ENCODE measurements at places on chromosomes 11 and 22.
A peak's percentile ranks its signal among the peaks of the same experiment; 100 is the strongest.

DNA sequence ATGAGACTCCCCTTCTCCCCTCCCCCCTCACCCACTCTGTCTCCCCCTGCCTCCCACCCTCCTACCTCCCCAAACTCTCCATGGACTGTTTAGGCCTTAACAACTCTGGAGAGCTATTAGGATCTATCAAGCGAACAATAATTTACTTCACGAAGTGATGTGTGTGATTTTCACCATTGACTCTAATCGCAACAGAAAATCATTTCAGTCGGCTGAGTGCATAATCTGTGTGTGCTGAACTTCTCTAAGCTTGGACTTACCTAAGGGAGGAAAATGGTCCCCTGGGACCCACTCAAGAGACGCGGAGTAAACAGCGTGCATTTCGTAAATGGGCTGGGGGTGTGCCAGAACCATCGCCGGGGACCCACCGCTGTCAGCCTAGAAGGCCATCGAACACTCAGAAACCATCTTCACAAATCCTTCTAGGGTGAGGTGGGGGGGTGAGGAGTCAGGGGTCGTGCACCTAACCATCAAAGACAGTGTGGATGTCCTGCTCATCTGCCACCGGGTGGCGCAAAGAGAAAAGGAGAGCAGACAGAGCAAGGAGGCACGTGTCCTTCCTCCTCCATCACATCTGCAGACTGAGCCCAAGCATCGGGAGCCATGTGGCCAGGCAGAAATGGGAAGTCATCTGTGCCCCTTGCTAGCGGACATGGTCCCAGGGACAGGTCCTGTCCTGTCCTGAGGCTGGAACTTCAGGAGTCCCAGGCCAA, 62.1 kb upstream of the NUP50 start:
- peak; percentile 60 for DNase-seq

DNA sequence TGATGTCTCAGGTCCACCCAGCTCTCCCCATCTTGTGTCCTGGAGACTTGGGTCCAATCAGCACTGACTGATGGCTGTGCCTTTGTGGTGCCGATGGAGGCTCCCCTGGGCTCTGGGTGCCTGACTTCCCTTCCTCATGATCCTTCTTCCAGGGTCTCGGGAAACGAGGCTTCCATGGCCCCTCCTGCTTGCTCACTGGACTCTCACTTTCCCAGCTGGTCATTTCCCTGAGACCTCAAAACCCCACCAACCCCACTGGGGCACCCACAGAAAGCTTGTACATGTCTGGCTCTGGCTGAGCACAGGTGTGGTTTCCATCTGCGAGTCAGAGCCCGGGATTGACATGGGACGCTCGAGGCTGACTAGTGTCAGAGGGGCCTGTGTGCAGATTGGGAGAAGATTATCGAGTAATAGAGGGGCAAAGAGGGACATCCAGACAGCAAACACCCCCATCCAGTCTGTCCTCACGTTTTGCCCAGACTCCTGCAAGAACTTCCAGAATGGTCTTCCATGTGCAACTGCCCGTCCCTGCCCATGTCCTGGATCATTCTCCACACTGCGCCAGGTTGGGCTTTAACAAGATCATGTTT, 15.1 kb downstream of the APOL1 start:
- DNase-seq, result no peak

GRCh38 chr11:75813124-75813523, 1.9 kb upstream of the UVRAG start:
- no peak for DNase-seq

DNA sequence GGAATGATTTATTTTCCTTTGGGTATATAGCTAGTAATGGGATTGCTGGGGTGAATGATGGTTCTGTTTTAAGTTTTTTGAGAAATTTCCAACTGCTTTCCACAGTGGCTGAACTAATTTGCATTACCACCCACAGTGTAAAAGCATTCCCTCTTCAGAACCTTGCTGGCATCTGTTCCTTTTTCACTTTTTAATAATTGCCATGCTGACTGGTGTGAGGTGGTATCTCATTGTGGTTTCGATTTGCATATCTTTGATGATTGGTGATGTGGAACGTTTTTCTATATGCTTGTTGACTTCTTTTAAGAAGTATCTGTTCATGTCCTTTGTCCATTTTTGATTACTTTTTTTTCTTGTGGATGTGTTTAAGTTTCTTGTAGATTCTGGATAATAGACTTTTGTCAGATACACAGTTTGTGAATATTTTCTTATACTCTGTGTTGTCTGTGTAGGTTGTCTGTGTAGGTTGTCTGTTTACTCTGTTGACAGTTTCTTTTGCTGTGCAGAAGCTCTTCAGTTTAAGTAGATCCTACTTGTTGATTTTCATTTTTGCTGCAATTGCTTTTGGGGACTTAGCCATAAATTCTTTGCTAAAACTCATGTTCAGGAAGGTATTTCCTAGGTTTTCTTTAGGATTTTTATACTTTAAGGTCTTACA, 291.8 kb upstream of the DDI1 start:
- DNase-seq, result no peak

GRCh38 chr11:70566768-70567530, 168.6 kb downstream of the CTTN start:
- no peak for DNase-seq

- no peak for DNase-seq
These were observed 26.5 kb downstream of the MUC6 start for GRCh38 chr11:1009991-1010390.

GRCh38 chr22:48628891-48629543, 1198.7 kb downstream of the BRD1 start:
- DNase-seq, result no peak

- DNase-seq, result no peak
These were observed 249.2 kb downstream of the DLG2 start for GRCh38 chr11:85377901-85378300.

GRCh38 chr11:34175284-34176019, 70.0 kb downstream of the NAT10 start:
- DNase-seq, result no peak

DNA sequence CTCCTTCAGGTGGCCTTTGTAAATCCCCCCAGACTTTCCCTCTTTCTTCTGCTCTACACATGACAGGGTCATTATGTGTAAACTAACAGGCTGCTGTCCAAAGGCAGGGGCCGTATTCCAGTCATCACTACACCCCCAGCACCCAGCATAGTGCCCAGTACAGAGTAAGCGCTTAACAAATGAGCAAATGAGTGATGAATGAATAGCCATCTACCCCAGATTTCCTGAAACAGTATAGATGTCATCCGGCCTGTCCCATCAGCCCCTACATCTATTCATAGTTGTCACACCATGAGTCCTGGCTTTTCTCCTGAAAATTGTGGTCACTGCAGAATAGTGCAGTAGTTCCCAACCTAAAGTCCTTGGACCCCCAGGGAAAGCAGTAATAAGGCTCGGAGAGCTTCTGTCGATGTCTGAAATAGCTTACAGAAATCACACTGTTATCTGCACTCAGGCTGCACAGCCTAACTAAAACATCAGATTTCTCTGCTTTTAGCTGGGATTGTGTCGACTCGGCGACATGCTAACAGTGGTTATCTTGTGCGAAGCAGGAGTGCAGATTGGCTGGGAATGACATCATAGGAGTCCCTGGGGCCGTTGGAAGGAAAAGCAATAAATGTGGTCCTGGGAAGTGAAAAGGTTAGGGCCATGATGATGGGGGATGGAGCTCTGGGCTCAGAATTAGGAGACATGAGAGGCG, 143.8 kb upstream of the NECTIN1 start:
- no peak for DNase-seq

- no peak for DNase-seq
These were observed 55.1 kb upstream of the PDGFD start for GRCh38 chr11:104219096-104219495.

GRCh38 chr11:25483915-25484635, 847.9 kb upstream of the ANO3 start:
- no peak for DNase-seq

- no peak for DNase-seq
These were observed 1.0 kb upstream of the HTATIP2 start for GRCh38 chr11:20362481-20362880.

- no peak for DNase-seq
These were observed 172.4 kb downstream of the BRD1 start for GRCh38 chr22:49655168-49655812.

DNA sequence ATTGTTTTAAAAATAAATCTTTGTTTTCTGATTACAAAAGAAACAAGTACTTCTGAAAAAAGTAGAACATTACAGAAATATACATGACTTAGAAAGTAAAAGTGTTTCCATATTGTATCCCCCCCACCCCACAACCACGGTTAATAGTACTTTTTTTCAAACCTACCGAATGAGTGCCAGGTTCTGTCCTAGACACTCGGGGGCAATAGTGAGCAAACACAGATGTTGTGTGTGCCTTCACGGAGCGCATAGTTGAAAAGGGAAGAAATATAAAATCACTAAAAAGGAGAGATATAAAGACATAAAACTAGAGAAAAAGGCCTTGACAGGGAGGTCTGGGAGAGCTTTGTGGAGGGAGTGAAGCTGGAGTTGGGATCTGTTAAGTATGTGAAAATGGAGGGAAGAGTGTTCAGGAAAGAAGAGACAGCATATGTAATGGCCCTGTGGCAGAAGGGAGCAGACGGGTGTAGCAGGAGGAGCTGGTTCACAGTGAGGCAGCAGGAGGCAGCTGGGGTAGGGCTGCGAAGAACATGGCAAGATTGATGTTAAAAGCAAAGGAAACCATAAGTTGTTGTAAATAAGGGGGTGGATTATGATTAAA, 42.1 kb upstream of the ALX4 start:
- no peak for DNase-seq

Measured in DMS79 (cell line).